ENCODE measurements at places on chromosomes 7 and 10. TPM values are rescaled to one million over a fixed set of nuclear protein-coding genes. Genes with fewer than 3 reads are reported as not detected.

GRCh38 chr10:92880233-92880861 is 32.0 kb downstream of the EXOC6 start:
- no peak overlapping the region for H3K27ac ChIP-seq
- peak; percentile 55 for DNase-seq
- no peaks in the 10 kb centered on the region for H3K27me3 ChIP-seq
- no peak overlapping the region for H3K4me3 ChIP-seq

DNA sequence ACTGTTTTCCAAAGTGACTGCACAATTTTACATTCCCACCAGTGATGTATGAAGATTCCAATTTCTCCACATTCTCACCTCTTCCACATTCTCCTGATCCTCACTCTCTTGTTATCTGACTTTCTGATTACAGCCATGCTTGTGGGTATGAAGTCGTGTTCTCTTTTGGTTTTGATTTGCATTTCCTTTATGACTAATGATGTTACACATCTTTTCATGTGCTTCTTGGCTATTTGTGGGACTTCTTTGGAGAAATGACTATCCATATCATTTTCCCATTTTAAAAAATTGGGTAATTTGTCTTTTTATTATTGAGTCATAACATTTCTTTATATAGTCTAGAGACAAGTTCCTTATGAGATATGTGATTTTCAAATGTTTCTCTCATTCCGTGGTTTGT is 10.5 kb upstream of the GIMAP8 start:
- DNase-seq, result no peak
- H3K36me3 ChIP-seq, result no peaks in the 10 kb centered on the region
- H3K27ac ChIP-seq, result no peak overlapping the region
- no peaks in the 10 kb centered on the region for H3K27me3 ChIP-seq
- no peaks in the 10 kb centered on the region for H3K4me1 ChIP-seq

DNA sequence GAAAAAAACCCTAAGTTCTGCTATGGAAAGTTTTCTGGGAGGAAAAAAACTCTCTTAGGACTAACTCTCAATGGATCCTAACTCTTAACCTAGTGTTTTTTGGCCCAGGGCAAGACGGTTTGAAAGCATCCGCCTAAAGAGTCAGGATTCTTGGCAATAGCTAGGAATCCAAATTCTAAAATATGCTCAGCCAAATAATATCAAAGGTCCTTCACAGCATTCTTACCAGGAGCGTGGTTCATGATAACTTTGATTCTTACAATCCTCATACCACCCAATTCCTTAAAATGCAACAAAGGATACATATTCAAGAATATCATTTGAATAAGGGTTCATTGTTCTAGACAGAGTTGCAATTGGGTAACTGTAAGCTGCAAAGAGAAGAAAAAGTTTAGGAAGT is 21.3 kb downstream of the CPA1 start:
- H3K36me3 ChIP-seq, result no peaks in the 10 kb centered on the region
- no peaks in the 10 kb centered on the region for H3K27me3 ChIP-seq
- no peak overlapping the region for H3K4me3 ChIP-seq
- peak; percentile 50 for DNase-seq
- H3K27ac ChIP-seq, result no peak overlapping the region
- no peaks in the 10 kb centered on the region for H3K4me1 ChIP-seq

CNPY1 gene
- not detected for total RNA-seq

GRCh38 chr7:77531038-77531437 is 6.1 kb upstream of the PTPN12 start:
- no peak overlapping the region for H3K4me3 ChIP-seq
- H3K27ac ChIP-seq, result no peak overlapping the region
- H3K27me3 ChIP-seq, result no peaks in the 10 kb centered on the region
- DNase-seq, result no peak

- H3K36me3 ChIP-seq, result no peaks in the 10 kb centered on the region
- DNase-seq, result no peak
- H3K4me1 ChIP-seq, result no peaks in the 10 kb centered on the region
- H3K27me3 ChIP-seq, result no peaks in the 10 kb centered on the region
Observed at GRCh38 chr7:57789130-57789529, 339.2 kb downstream of the ZNF716 start.

- H3K4me1 ChIP-seq, result peaks cover under 1% of the 10 kb centered on the region
- H3K36me3 ChIP-seq, result no peaks in the 10 kb centered on the region
- no peak for DNase-seq
- H3K27me3 ChIP-seq, result no peaks in the 10 kb centered on the region
Observed at GRCh38 chr10:121325490-121326231, 272.6 kb downstream of the FGFR2 start.

DNA sequence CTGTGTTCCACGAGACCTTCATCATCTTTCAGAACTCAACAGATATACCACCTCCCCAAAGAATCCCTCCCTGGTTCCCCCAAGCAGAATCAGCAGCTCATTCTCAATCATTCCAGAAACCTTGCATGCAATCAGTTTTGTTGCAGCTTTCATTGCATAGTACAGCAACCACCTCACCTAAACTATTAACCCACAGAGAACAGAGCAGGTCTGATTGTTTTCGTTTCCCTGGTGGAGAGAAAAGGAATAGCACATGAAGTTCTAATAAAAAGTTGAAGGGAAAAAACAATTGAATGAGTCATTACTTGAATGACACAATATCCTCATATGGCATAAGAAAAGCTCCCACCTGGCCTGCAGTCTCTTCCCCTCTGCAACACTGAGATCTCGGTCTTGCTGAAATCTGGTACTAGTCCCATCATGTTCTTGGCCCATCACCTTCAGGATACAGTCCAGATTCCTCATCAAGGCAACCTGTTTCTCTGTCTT is 147.1 kb upstream of the GDF10 start:
- H3K27me3 ChIP-seq, result no peaks in the 10 kb centered on the region
- H3K36me3 ChIP-seq, result no peaks in the 10 kb centered on the region
- no peak for DNase-seq
- H3K4me3 ChIP-seq, result no peak overlapping the region

SLC26A4 gene
- total RNA-seq, result not detected

FOXI2 gene
- not detected for total RNA-seq

- no peak overlapping the region for H3K4me3 ChIP-seq
- no peaks in the 10 kb centered on the region for H3K4me1 ChIP-seq
- no peak overlapping the region for H3K27ac ChIP-seq
Observed at GRCh38 chr7:28362812-28363211, 49.5 kb upstream of the CREB5 start.

GRCh38 chr10:85641479-85642009 is 725.1 kb downstream of the GRID1 start:
- H3K36me3 ChIP-seq, result no peaks in the 10 kb centered on the region
- no peak overlapping the region for H3K27ac ChIP-seq
- H3K4me1 ChIP-seq, result peaks cover 14% of the 10 kb centered on the region
- no peaks in the 10 kb centered on the region for H3K27me3 ChIP-seq

DNA sequence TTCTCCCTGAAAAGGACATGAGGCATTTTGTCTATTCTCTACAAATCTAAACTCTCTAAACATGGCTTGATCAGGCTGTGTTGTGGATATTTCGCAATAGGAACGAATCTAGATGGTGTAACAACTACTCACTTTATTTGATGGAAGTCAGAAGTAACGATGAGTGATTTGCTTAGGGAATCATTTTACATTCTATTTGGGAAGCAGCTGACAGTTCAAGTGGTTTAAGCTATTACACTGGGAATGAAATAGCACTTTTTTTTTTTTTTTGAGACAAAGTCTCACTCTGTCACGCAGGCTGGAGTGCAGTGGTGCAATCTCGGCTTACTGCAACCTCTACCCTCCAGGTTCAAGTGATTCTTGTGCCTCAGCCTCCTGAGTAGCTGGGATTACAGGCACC is 44.1 kb downstream of the NPY start:
- no peaks in the 10 kb centered on the region for H3K4me1 ChIP-seq
- H3K27ac ChIP-seq, result no peak overlapping the region
- DNase-seq, result no peak

- no peak overlapping the region for H3K27ac ChIP-seq
- no peaks in the 10 kb centered on the region for H3K36me3 ChIP-seq
- peaks cover 13% of the 10 kb centered on the region for H3K4me1 ChIP-seq
- DNase-seq, result no peak
Observed at GRCh38 chr10:7492660-7493046, 81.8 kb upstream of the SFMBT2 start.

RAMP3 gene
- not detected for total RNA-seq

GRCh38 chr10:118045837-118046394 is 825 bp downstream of the RAB11FIP2 start:
- no peaks in the 10 kb centered on the region for H3K27me3 ChIP-seq
- H3K4me1 ChIP-seq, result peaks cover 17% of the 10 kb centered on the region
- no peaks in the 10 kb centered on the region for H3K36me3 ChIP-seq
- DNase-seq, result peak; percentile 30
- peak overlapping the region; percentile 90 for H3K4me3 ChIP-seq
- H3K27ac ChIP-seq, result peak overlapping the region; percentile 98

POLD2 gene
- 133 TPM for total RNA-seq

PIK3CG gene
- total RNA-seq, result not detected

GRCh38 chr10:79375321-79376077 is 28.2 kb downstream of the PPIF start:
- no peak overlapping the region for H3K27ac ChIP-seq
- peak; percentile 67 for DNase-seq
- no peaks in the 10 kb centered on the region for H3K36me3 ChIP-seq
- no peaks in the 10 kb centered on the region for H3K27me3 ChIP-seq
- no peak overlapping the region for H3K4me3 ChIP-seq
- H3K4me1 ChIP-seq, result peaks cover 8% of the 10 kb centered on the region

GRCh38 chr7:378551-379455 is 88.8 kb downstream of the FOXL3 start:
- H3K27me3 ChIP-seq, result no peaks in the 10 kb centered on the region
- no peak for DNase-seq
- H3K4me1 ChIP-seq, result peaks cover 5% of the 10 kb centered on the region
- H3K27ac ChIP-seq, result no peak overlapping the region
- H3K36me3 ChIP-seq, result no peaks in the 10 kb centered on the region

DNA sequence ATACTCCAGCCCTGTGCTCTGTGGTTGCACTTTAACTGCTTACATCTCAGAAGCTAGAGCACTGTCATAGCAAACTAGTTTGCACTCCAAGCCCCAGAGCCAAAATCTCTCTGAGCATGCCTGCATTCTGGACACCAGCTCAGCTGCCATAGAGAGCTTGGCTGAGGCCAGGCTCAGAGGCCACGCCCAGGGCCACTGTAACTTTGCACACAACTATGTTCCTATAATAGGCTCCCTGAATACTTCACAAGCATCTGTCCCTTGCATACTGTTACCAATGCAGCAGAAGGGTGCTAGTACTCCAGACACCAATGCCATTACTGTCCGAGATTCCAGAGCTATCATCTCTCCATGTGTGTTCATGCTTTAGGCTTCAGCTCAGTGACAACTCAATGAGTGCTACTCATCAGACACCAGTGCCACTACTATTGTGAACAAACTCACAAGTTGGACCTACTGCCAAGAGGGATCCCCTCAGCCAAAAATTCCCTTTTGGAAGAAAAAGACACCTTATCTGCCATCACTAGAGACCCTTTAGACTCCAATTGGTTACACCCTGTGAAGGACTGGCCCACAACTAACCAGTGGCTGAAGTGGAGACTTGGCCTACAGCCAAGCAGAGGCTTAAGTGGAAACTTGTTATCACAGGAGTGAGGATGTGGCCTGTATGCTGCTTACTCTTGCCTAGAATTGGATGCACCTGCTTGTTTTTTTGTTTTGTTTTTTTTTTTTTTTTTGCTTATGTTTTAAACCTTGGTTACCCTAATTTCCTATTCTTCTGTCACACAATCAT is 211.6 kb upstream of the MAGI2 start:
- no peaks in the 10 kb centered on the region for H3K36me3 ChIP-seq
- peak overlapping the region; percentile 5 for H3K27ac ChIP-seq
- H3K27me3 ChIP-seq, result no peaks in the 10 kb centered on the region

MGMT gene
- total RNA-seq, result 19.1 TPM

SAP25 gene
- 1.5 TPM for total RNA-seq

All from cardiac muscle cell (in vitro differentiated cells and primary cell).